GM23248 (cell line): ENCODE measurements at places on chromosomes 3 and 15. TPM values are rescaled to one million over a fixed set of nuclear protein-coding genes. Genes with fewer than 3 reads are reported as not detected.

Gene GPR149
- not detected in 2 replicates for total RNA-seq

Gene DUT
- 78.0 and 80.6 TPM in 2 replicates for total RNA-seq

Gene PPARG
- total RNA-seq = 0.76 TPM in 1 of 2 replicates, not detected in the other

GRCh38 chr3:187491371-187491770 lies 123.2 kb downstream of the RTP4 start:
- H3K4me3 ChIP-seq = no peak overlapping the region
- H3K27me3 ChIP-seq = peaks cover 4% of the 10 kb centered on the region; the same call in 1 of the 2 replicates
- no peaks in the 10 kb centered on the region for H3K36me3 ChIP-seq

- no peak overlapping the region for H3K4me3 ChIP-seq
- no peak overlapping the region for H3K27ac ChIP-seq
- no peaks in the 10 kb centered on the region for H3K4me1 ChIP-seq
- H3K36me3 ChIP-seq = no peaks in the 10 kb centered on the region
These were observed 368.2 kb downstream of the GBE1 start for GRCh38 chr3:81393251-81393650.

DNA sequence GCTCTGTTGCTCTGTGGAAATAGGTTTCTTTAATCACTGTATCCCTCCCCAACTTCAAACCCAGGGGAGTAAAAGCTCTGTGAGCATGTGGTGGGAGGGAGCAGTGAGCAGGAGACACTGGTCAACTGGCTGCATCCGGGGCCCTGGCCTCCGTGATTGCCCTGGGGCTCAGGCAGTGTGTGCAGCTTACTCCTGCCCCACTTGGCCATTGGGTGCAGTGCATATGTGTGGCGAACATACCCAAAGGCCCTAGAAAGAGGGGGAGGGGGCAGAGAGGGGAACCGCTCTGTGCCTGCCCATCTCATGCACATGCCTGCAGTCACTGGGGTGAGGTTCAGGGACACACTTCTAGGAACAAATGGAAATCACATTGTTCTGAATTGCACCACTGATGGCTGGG lies 378.7 kb downstream of the ZBBX start:
- no peaks in the 10 kb centered on the region for H3K27me3 ChIP-seq
- H3K4me1 ChIP-seq = no peaks in the 10 kb centered on the region
- no peak overlapping the region for H3K4me3 ChIP-seq
- no peak for DNase-seq

GRCh38 chr3:183896184-183896583 lies 11.5 kb upstream of the PARL start:
- H3K27ac ChIP-seq = no peak overlapping the region
- no peaks in the 10 kb centered on the region for H3K27me3 ChIP-seq
- no peaks in the 10 kb centered on the region for H3K4me1 ChIP-seq
- no peak for DNase-seq
- no peaks in the 10 kb centered on the region for H3K36me3 ChIP-seq
- no peak overlapping the region for H3K4me3 ChIP-seq

- H3K27me3 ChIP-seq = no peaks in the 10 kb centered on the region
- H3K36me3 ChIP-seq = no peaks in the 10 kb centered on the region
- H3K4me1 ChIP-seq = peaks cover 22% of the 10 kb centered on the region
- H3K27ac ChIP-seq = peak overlapping the region; percentile 86
- DNase-seq = peak; percentile 71
These were observed 891 bp upstream of the TOP2B start for GRCh38 chr3:25665315-25666280.

GRCh38 chr15:81480645-81481053 lies 106.6 kb upstream of the TMC3 start:
- peak; percentile 68 for DNase-seq
- H3K27ac ChIP-seq = no peak overlapping the region
- no peaks in the 10 kb centered on the region for H3K4me1 ChIP-seq
- no peaks in the 10 kb centered on the region for H3K36me3 ChIP-seq
- H3K27me3 ChIP-seq = 0 out of 2 replicates have a peak, but pooled peaks cover 4% of the 10 kb centered on the region

DNA sequence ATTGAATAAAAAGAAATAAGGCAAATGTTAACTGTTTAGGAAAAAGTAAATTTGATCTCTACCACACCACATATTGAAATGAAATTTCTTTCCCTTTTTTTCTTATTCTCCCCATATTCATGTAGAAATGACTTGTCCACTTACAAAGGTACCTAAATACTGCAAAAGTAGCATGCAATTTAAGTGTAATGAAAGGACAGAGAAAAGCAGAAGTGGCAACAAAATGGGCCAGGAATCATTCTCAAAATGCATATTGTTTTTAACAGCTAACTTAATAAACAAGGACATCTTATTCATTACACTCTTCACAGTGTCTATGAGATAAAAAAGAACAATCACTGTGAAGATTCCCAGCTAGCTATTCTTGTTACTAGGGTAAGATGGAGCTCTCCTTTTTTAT lies 40.6 kb upstream of the FGF7 start:
- no peak overlapping the region for H3K4me3 ChIP-seq
- no peak overlapping the region for H3K27ac ChIP-seq
- no peaks in the 10 kb centered on the region for H3K4me1 ChIP-seq
- no peaks in the 10 kb centered on the region for H3K36me3 ChIP-seq
- H3K27me3 ChIP-seq = no peaks in the 10 kb centered on the region

GRCh38 chr15:84598250-84598649 lies 2.6 kb upstream of the ZSCAN2 start:
- 0 out of 2 replicates have a peak, but pooled peaks cover 6% of the 10 kb centered on the region for H3K4me1 ChIP-seq
- no peak overlapping the region for H3K4me3 ChIP-seq
- no peaks in the 10 kb centered on the region for H3K36me3 ChIP-seq
- H3K27me3 ChIP-seq = no peaks in the 10 kb centered on the region

- no peaks in the 10 kb centered on the region for H3K36me3 ChIP-seq
- no peak overlapping the region for H3K4me3 ChIP-seq
- DNase-seq = no peak
- H3K27me3 ChIP-seq = no peaks in the 10 kb centered on the region; the same call in 1 of the 2 replicates
- no peak overlapping the region for H3K27ac ChIP-seq
These were observed 126.9 kb downstream of the LSAMP start for GRCh38 chr3:116318370-116318769.

DNA sequence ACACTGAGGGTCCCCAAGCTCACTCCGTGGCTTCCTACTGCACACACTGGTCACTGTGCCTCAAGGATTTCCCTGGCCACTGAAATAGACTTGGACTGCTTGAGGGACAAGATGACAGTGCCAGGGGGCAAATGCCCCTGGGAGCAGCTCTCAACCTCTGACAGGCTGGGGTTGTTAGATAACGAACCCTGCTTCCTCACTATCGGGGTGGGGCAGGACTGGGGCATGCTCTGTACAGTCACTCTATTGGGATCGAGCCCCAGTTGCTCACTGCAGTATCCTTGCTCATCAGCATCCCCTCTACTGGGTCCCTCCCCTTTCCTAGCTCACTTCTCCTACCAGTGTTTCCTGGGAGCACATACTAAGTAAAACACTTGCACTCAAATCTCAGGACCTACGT lies 610.8 kb downstream of the NTRK3 start:
- H3K4me3 ChIP-seq = no peak overlapping the region
- no peaks in the 10 kb centered on the region for H3K36me3 ChIP-seq
- no peak for DNase-seq

DNA sequence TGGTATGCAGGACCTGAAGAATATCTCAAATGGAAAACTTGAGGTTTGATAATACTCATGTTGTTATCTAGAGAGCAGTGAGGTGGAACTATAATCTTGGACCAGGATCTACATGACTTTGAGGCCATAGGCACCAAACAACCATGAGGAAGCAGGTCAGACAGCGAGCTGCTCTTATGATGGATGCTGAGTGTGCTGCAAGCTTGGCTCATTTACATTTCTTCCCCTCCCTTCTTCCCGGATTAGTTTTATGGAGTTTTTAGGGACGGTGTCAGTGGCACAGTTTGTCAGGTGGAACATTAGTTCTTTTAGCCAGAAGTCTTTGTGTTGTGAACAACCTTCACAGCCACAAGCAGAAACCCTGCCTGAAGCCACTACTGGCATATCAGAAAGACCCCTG lies 8.0 kb upstream of the MYZAP start:
- no peak overlapping the region for H3K27ac ChIP-seq
- no peaks in the 10 kb centered on the region for H3K4me1 ChIP-seq
- peaks cover 12% of the 10 kb centered on the region for H3K27me3 ChIP-seq
- no peak for DNase-seq
- no peaks in the 10 kb centered on the region for H3K36me3 ChIP-seq
- no peak overlapping the region for H3K4me3 ChIP-seq

- no peaks in the 10 kb centered on the region for H3K27me3 ChIP-seq
- peaks cover 11% of the 10 kb centered on the region; the same call in 1 of the 2 replicates for H3K36me3 ChIP-seq
- no peaks in the 10 kb centered on the region for H3K4me1 ChIP-seq
- H3K4me3 ChIP-seq = no peak overlapping the region
- no peak for DNase-seq
- no peak overlapping the region for H3K27ac ChIP-seq
These were observed 55.7 kb downstream of the CEMIP start for GRCh38 chr15:80834906-80835305.

GRCh38 chr3:103127737-103128136 lies 692.9 kb downstream of the ZPLD1 start:
- no peak overlapping the region for H3K4me3 ChIP-seq
- no peaks in the 10 kb centered on the region for H3K27me3 ChIP-seq
- H3K36me3 ChIP-seq = no peaks in the 10 kb centered on the region
- DNase-seq = no peak

DNA sequence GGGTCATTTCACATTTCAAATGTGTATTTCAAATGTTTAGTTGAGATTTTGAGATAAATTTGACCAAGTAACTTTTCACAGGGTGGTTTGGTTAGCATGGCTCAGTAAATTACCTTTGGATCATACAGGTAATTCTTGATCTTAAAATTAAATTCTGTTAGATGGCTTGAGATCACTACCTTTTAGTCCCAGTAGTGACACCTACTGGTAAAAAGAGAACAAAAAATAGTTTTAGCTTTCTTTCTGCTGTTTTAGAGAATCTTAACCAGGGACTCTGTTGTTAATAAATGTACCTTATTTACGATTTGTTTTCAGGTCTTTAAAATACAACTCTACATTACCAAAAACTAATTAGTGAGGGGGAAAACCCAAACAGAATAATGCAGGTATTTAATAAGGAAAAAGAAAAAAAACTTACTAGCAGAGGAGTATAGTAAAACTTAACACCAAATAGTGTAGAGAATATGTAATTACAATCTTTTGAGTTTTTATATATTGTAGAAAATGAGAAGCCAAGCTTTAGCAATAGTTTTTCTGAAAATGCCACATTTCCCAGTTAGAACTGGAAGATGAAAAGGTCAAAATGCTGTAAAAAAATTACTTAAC lies 620.3 kb upstream of the AGTR1 start:
- no peaks in the 10 kb centered on the region for H3K27me3 ChIP-seq
- DNase-seq = peak; percentile 51
- H3K4me1 ChIP-seq = peaks cover 16% of the 10 kb centered on the region
- H3K27ac ChIP-seq = no peak overlapping the region
- no peak overlapping the region for H3K4me3 ChIP-seq

- H3K27me3 ChIP-seq = no peaks in the 10 kb centered on the region
- no peak overlapping the region for H3K27ac ChIP-seq
- DNase-seq = no peak
- H3K4me1 ChIP-seq = peaks cover 4% of the 10 kb centered on the region; the same call in 1 of the 2 replicates
- H3K36me3 ChIP-seq = no peaks in the 10 kb centered on the region
- H3K4me3 ChIP-seq = no peak overlapping the region
These were observed 4.5 kb upstream of the ULK3 start for GRCh38 chr15:74847432-74847831.

DNA sequence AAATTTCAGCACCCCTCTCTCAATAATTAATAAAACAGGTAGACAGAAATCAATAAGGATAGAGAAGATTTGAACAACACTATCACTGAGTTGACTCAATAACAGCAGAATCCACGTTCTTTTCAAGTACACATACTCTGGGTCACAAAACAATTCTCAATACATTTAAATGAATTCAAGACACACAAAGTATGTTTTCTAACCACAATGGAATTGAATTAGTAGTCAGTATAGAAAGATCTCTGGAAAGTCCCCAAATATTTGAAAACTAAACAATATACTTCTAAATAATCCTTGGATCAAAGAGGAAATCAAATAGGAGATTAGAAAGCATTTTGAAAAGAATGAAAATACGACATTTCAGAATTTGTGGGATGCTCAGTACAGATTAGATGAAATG lies 40.0 kb downstream of the TKT start:
- no peaks in the 10 kb centered on the region for H3K27me3 ChIP-seq
- no peaks in the 10 kb centered on the region for H3K36me3 ChIP-seq
- no peak overlapping the region for H3K27ac ChIP-seq
- no peak for DNase-seq
- H3K4me3 ChIP-seq = no peak overlapping the region

DNA sequence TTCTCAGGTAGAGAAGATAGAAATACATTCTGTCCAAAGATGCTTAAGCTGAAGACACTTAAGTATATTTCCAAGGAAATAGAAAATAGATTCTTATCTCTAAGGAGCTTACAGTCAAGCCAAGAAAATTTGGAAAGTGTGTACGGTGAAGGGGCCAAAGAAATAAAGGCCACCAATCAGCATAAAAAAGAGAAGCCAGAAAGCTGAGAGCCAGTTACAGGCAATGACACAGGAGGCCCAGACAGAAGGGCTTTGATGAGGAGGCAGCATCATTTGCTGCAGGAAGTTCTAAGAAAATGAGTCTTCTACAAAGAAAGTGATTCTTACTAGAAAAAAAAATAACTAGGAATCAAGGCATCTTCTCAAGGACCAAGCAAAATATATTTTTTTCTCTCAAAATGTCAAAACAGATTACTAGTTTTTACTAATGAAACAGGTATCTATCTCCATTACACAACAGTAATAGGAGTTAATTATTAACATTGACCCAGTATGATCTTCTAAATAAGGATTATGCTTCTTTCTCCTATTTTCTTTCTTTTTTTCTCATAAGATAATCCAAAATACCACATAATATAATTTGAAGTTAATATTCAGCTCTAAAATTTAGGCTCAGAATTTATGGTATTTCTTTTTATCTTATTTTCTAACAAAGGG lies 82.1 kb upstream of the PHLDB2 start:
- H3K4me3 ChIP-seq = no peak overlapping the region
- H3K36me3 ChIP-seq = no peaks in the 10 kb centered on the region
- no peaks in the 10 kb centered on the region for H3K27me3 ChIP-seq
- no peak overlapping the region for H3K27ac ChIP-seq
- DNase-seq = no peak
- peaks cover 3% of the 10 kb centered on the region; the same call in 1 of the 2 replicates for H3K4me1 ChIP-seq

DNA sequence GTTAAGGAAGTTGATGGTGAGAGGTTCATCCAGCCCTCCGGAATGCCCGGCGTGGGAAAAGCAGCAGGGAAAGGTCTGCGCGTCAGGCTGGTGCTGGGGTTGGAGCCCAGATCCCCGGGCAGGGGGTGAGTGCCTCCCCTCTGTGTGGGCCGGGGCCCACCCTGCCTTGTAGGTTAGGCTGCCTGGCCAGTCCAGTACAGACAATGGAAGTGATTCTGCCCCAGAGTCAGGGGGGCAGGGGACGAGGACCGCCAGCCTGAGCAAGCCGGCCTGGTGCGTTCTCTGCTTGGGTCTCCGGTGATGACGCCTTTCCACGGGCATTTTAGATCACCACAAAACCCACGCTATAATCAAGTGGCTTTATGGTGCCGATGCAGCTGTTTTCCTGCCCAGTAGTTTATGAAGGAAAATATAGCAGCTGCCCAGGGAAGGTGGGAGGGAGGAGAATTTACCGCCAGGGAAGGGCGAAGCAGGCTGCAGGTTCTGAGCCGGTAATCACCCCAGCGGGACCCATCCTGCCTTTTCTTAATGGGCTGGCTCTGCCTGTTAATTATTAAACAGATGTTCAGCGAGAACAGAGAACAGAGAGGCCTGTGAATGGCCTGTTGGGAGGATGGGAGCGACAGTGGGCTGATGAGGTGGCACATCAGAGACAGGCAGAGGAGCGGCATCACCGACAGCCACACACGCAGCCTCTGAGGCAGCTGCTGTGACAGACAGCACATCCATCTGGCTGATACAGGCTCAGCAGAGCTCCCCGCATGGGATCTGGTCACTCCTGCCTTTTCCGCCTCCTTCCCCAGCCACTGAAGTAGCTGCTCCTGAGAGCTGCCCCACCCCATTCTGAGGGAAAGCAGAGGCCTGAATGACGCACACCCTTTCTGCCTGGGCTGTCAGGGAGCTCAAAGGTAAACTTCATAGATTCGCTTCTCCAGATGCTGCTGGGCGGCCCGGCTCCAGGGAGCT lies 35.2 kb downstream of the BDH1 start:
- H3K4me1 ChIP-seq = peaks cover 15% of the 10 kb centered on the region
- H3K4me3 ChIP-seq = no peak overlapping the region
- no peaks in the 10 kb centered on the region; the same call in 1 of the 2 replicates for H3K27me3 ChIP-seq
- no peak for DNase-seq
